Thoracic aorta (tissue), 2 donors: ENCODE measurements at places on chromosomes 5 and 9. TPM values are rescaled to one million over a fixed set of nuclear protein-coding genes. Genes with fewer than 3 reads are reported as not detected.

The PCDHGA7 gene
- 12.2 TPM for total RNA-seq

The FOXD4L3 gene
- 0.78 TPM for total RNA-seq

The CSF1R gene
- 76.3 TPM for total RNA-seq

The DOCK8 gene
- total RNA-seq: 19.3 TPM

The ZNF658 gene
- total RNA-seq: 2.2 TPM

The CDHR2 gene
- total RNA-seq: not detected

The ROR2 gene
- 0.21 TPM for total RNA-seq

The ST8SIA4 gene
- total RNA-seq: 7.0 TPM

The DCTN4 gene
- total RNA-seq: 49.0 TPM

The MELK gene
- not detected for total RNA-seq

The TAF11L5 gene
- total RNA-seq: not detected

GRCh38 chr9:127498298-127498697 is 47.0 kb downstream of the LRSAM1 start:
- H3K27ac ChIP-seq: no peak overlapping the region
- no peak overlapping the region for H3K4me3 ChIP-seq
- no peaks in the 10 kb centered on the region for H3K27me3 ChIP-seq
- H3K4me1 ChIP-seq: peaks cover 21% of the 10 kb centered on the region
- peaks cover 39% of the 10 kb centered on the region for H3K36me3 ChIP-seq

- no peaks in the 10 kb centered on the region for H3K27me3 ChIP-seq
- peak overlapping the region; percentile 83 for H3K27ac ChIP-seq
- H3K4me3 ChIP-seq: no peak overlapping the region
Measured at GRCh38 chr9:113538131-113538530, 74.6 kb downstream of the RGS3 start.

GRCh38 chr5:56339732-56340131 is 106.6 kb upstream of the ANKRD55 start:
- no peaks in the 10 kb centered on the region for H3K27me3 ChIP-seq
- H3K36me3 ChIP-seq: no peaks in the 10 kb centered on the region
- H3K27ac ChIP-seq: no peak overlapping the region
- no peaks in the 10 kb centered on the region for H3K4me1 ChIP-seq

GRCh38 chr9:79390077-79390698 is 181.6 kb upstream of the TLE4 start:
- H3K4me1 ChIP-seq: no peaks in the 10 kb centered on the region
- H3K36me3 ChIP-seq: no peaks in the 10 kb centered on the region
- no peak for DNase-seq
- no peaks in the 10 kb centered on the region for H3K27me3 ChIP-seq

GRCh38 chr5:111513131-111513520 is 791 bp upstream of the STARD4 start:
- no peaks in the 10 kb centered on the region for H3K36me3 ChIP-seq
- no peaks in the 10 kb centered on the region for H3K27me3 ChIP-seq
- peak overlapping the region; percentile 91 for H3K27ac ChIP-seq
- no peak for DNase-seq

GRCh38 chr9:129666575-129666974 is 1.1 kb downstream of the PRRX2 start:
- no peaks in the 10 kb centered on the region for H3K27me3 ChIP-seq
- H3K27ac ChIP-seq: peak overlapping the region; percentile 51
- H3K4me1 ChIP-seq: peaks cover 44% of the 10 kb centered on the region
- H3K36me3 ChIP-seq: no peaks in the 10 kb centered on the region
- no peak for DNase-seq

- no peak overlapping the region for H3K27ac ChIP-seq
- H3K36me3 ChIP-seq: no peaks in the 10 kb centered on the region
- H3K27me3 ChIP-seq: no peaks in the 10 kb centered on the region
Measured at GRCh38 chr5:161676103-161676502, 9.4 kb upstream of the GABRA6 start.

DNA sequence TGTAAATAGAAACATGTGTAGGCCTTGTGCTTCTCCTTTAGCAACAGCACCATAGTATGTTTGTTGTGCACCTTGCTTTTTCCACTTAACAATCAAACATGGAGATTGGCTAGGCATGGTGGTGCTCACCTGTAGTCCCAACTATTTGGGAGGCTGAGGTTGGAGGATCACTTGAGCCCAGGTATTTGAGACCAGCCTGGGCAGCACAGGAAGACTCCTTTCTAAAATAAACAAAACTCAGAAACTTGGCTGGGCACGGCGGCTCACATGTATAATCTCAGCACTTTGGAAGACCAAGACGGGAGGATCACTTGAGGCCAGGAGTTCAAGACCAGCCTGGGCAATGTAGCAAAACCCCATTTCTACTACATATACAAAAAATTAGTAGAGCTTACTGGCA is 948 bp upstream of the FAXDC2 start:
- no peak for DNase-seq
- no peak overlapping the region for H3K4me3 ChIP-seq
- peak overlapping the region; percentile 73 for H3K27ac ChIP-seq

GRCh38 chr5:145908206-145908960 is 28.0 kb upstream of the SH3RF2 start:
- no peaks in the 10 kb centered on the region for H3K4me1 ChIP-seq
- H3K4me3 ChIP-seq: no peak overlapping the region
- no peak overlapping the region for H3K27ac ChIP-seq
- H3K27me3 ChIP-seq: no peaks in the 10 kb centered on the region
- no peak for DNase-seq

GRCh38 chr5:40601198-40601868 is 78.4 kb upstream of the PTGER4 start:
- DNase-seq: no peak
- H3K36me3 ChIP-seq: no peaks in the 10 kb centered on the region
- no peaks in the 10 kb centered on the region for H3K27me3 ChIP-seq
- H3K4me3 ChIP-seq: no peak overlapping the region

GRCh38 chr5:98986587-98986986 is 57.8 kb upstream of the CHD1 start:
- no peak for DNase-seq
- no peak overlapping the region for H3K27ac ChIP-seq
- H3K4me3 ChIP-seq: no peak overlapping the region
- H3K4me1 ChIP-seq: no peaks in the 10 kb centered on the region
- H3K27me3 ChIP-seq: no peaks in the 10 kb centered on the region
- no peaks in the 10 kb centered on the region for H3K36me3 ChIP-seq

GRCh38 chr5:79982136-79982535 is 8.9 kb downstream of the MTX3 start:
- H3K4me1 ChIP-seq: no peaks in the 10 kb centered on the region
- no peaks in the 10 kb centered on the region for H3K27me3 ChIP-seq

DNA sequence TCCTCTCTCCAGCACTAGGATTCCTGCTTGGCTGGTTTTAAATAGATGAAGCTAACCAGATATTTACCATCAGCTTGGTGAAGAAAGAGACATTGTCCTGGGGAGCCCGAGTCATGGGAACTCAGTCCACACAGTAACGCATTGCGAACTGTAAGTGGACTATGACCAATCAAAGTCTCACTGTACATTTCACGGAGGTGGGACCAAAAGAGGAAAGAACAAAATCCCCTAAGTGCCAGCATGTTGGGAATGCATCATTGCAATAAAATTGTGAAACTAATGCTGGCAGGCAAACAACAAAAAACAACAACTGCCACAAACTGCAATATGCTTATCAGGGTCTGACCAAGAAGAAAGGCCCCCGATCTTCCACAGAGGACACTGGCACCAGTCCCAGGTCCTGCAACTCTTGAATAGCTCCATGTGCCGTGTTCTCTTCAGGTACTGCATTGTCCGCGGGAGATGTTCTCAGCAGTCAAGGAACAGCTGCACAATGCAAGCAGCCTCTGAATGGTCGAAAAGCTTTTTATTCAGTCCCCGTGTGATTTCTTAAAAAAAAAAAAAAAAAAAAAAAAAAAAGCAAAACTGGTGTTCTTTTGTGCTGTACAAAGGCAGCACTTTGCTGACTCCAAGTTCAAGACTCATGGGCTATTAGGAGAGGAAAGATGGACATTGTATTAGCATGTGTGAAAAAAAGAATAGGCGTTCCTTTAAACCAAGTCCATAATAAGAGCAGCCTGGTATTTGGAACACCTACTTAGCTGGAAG is 38.1 kb downstream of the SEMA6A start:
- no peaks in the 10 kb centered on the region for H3K36me3 ChIP-seq
- H3K27me3 ChIP-seq: no peaks in the 10 kb centered on the region
- H3K4me3 ChIP-seq: no peak overlapping the region
- no peak for DNase-seq

DNA sequence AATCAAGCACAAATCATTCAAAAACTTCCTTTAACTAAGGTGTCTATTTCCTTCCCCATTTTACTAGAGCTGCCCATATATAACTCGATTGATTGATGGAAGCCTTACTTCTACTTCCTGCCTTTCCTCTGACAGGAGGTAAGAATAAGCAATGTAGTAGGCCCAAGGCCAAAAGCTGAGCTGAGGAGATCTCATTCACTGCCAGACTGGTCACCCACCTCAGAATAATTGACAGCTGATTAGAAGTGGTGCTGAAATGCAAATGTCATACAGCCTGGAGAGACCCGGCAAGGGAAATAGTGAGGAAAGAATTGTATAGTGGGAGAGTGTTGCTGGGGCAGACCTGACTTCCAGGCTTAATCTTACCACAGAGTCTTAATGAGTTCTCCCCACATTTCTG is 239.9 kb downstream of the SAXO1 start:
- H3K27me3 ChIP-seq: no peaks in the 10 kb centered on the region
- no peak for DNase-seq
- no peak overlapping the region for H3K27ac ChIP-seq
- no peak overlapping the region for H3K4me3 ChIP-seq

DNA sequence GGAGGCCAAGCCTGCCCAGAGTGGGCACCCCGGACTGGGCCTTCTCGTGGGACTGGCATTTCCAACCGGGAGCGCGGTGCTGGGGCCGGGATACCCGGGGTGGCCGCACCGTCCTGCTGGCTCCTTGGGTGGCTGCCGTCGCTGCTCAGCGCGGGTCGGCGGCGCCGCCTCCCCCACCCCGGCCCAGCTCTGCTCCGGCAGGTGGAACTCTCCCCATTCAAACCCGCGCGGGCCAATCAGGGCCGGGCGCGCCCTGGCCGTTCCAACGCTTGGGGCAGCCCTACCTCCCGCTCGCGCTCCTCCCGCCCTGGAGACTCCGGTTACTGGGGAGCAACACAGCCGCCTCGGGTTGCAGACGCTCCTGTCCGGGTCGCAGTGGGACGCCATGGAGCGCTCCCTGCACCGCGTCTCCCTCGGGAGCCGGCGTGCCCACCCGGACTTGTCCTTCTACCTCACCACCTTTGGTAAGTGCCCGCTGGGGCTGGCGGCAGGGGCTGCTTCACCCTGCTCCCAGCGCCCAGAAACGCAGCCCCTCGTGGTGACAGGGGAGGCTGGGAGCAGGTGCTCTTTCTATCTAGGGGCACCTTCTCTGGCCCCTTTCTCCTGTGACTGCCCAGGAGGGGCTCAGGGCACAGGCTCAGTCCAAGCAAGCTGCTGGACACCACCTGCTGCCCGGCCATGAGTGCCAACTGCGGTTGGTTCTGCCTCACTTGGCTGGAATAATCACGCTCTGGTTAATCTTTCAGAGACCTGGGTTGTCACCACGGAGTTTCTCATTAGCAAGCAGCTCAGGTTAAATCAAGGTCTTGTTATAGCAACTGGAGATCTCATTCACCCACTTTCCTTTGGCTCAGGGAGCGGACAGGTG is at the start of gene RGS3:
RGS3 (plus strand) TSS at position 310 of the 868 bp plus-strand sequence; CDS start at position 386, 76 bp downstream.
- H3K27ac ChIP-seq: peak within 1 kb of the TSS; percentile 84
- H3K36me3 ChIP-seq: no peaks in the 10 kb centered on the region
- no peak for DNase-seq
- H3K27me3 ChIP-seq: no peaks in the 10 kb centered on the region
- peak within 1 kb of the TSS; percentile 85 for H3K4me3 ChIP-seq

DNA sequence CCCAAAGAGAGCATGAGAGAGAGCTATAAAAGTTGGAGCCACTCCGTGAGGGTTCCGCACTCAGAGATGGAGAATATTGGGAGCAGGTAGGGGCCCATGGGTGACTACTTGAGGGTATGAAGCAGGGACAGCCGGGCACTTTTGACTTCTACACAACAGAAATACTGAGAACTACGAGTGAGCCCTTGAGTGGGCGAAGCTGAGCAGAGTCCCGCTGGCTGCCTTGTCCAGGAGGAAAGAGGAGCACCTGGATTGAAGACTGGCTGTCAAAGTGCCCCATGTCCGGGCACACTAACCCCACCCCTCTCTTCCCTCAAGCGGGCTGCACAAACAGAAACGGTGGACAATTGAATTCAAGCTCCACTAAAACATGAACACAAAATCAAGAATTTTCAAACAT is 33.6 kb downstream of the FYB1 start:
- H3K27ac ChIP-seq: no peak overlapping the region
- no peak overlapping the region for H3K4me3 ChIP-seq
- no peaks in the 10 kb centered on the region for H3K4me1 ChIP-seq
- no peaks in the 10 kb centered on the region for H3K36me3 ChIP-seq
- H3K27me3 ChIP-seq: no peaks in the 10 kb centered on the region

DNA sequence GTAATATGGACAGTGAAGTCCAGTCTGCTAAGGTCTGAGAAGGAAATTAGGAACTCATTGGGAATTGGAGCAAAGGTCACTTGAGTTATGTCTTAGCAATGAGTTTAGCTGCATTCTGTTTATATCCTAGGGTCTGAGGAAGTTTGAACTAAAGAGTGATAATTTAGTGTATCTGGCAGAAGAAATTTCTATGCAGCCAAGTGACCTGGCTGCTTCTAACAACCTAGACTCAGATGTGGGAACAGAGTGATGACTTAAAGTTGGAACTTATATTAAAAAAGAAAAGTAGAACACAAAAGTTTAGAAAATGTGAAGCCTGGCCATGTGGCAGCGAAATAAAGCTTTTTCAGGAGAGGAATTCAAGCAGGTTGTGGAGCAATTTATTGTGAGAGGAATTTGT is 106.2 kb downstream of the PRDM9 start:
- no peak overlapping the region for H3K27ac ChIP-seq
- H3K4me1 ChIP-seq: no peaks in the 10 kb centered on the region
- H3K4me3 ChIP-seq: no peak overlapping the region
- DNase-seq: no peak

DNA sequence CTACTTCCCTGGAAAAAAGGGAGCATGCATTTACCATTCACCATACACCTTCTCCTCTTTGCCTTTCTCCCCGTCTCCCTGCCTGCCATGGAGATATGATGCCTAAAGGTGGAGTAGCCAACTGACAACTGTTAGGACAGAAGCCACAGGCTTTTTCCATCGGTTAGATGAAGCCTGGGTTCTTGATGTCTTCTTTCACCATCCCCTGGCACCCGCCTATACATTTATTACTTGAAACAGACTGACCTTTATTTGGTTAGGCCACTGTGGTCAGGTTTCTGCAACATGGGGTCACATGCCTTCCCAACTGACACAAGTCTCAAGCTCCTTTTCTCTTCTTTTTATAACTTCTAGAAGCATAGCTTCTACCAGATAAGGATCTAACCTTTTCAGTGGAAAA is 7.1 kb downstream of the LCP2 start:
- no peaks in the 10 kb centered on the region for H3K27me3 ChIP-seq
- H3K36me3 ChIP-seq: no peaks in the 10 kb centered on the region
- peaks cover 3% of the 10 kb centered on the region for H3K4me1 ChIP-seq
- DNase-seq: no peak
- no peak overlapping the region for H3K4me3 ChIP-seq

- H3K4me3 ChIP-seq: no peak overlapping the region
- no peak for DNase-seq
- no peaks in the 10 kb centered on the region for H3K36me3 ChIP-seq
- H3K27ac ChIP-seq: no peak overlapping the region
- H3K27me3 ChIP-seq: no peaks in the 10 kb centered on the region
Measured at GRCh38 chr9:91247278-91247677, 114.4 kb downstream of the AUH start.

- H3K36me3 ChIP-seq: no peaks in the 10 kb centered on the region
- no peak for DNase-seq
- peak overlapping the region; percentile 93 for H3K4me3 ChIP-seq
- H3K4me1 ChIP-seq: peaks cover 48% of the 10 kb centered on the region
- peak overlapping the region; percentile 99 for H3K27ac ChIP-seq
Measured at GRCh38 chr5:140108093-140109017, 5.6 kb upstream of the PURA start.
